ENCODE measurements at places on chromosomes 6 and 20. TPM values are rescaled to one million over a fixed set of nuclear protein-coding genes. Genes with fewer than 3 reads are reported as not detected.

FAM217A gene
- total RNA-seq, result not detected

FAM83C gene
- not detected for total RNA-seq

TNFRSF6B gene
- total RNA-seq, result 1.1 TPM

POM121L2 gene
- not detected for total RNA-seq

MATN4 gene
- not detected for total RNA-seq

NRN1 gene
- total RNA-seq, result 0.76 TPM
